ENCODE measurements at places on chromosomes 7 and 10.

- no peak for DNase-seq
Observed at GRCh38 chr7:11648980-11649379, 183.0 kb downstream of the THSD7A start.

- no peak for DNase-seq
Observed at GRCh38 chr10:122420624-122421007, 33.8 kb upstream of the ARMS2 start.

- no peak for DNase-seq
Observed at GRCh38 chr10:16856567-16856966, 39.3 kb upstream of the RSU1 start.

- DNase-seq, result no peak
Observed at GRCh38 chr10:31625566-31625965, 303.1 kb downstream of the ARHGAP12 start.

DNA sequence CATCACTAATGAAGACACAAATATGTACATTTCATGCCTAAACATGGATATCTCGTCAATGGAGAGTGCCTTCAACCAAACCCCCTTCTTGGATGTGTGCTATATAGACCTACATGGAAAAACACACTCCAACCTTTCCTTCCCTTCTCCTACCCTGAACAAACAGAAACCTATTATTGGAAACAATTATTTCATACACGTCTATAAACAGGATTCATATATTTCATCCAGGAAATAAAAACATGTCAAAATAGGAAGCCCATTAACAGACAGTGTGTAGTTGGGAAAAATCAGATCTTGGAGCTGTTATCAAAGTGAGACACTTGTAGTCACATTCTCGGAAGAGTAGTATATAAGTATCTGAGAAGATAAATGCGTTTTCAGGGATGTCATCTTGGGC is 81.1 kb downstream of the NRP1 start:
- DNase-seq, result no peak

DNA sequence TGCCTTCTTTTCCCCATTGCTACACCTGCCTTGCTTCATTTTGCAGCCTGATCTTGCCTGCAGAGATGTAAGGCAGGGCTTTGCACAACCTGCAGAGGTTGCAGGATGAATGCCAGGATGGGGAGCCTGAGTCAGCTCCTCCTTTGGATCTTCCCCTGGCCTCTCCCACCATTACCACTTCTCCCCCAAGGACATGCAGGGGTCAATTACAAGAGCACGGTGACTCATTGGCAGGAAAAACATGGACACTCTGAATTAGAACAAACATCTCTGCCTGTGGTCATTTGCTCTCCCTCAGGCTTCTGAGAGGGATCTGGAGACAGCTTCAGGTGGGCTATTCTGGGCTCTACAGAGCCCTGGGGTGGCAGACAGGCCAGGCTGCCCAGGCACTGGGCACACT is 89.2 kb downstream of the HERPUD2 start:
- no peak for DNase-seq

DNA sequence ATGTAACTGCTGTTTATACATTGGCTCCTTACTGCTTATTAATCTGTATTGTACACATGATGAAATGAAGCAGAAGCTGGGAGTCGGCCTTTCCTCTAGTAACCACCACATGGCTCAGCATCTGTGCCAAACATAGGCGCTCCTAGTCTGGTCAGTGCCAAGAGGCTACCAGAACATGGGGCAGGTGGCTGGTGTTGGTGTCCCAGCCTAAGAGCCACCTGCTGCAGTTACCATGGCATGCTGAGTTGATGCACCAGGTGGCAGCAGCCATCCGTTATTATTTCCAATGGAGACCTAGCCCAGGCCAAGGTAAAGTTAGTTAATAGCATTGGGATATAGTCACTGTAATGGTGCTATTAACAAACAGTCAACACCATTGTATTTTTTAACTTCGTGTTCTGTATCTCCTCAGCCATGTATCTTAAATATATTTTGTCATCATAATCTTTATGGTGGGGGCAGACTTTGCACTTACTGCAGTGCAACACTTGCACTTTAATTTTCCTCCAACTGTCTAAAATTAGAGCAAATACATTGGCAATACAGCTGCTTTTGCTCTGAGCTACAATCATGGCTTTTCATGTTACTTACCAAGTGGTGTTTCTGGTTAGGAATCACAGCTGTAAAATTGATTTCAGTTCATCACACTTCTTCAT is 33.1 kb downstream of the HBP1 start:
- DNase-seq, result no peak

Measured in ureter (tissue), 1 donor.